ENCODE measurements at places on chromosomes 7 and 10. TPM values are rescaled to one million over a fixed set of nuclear protein-coding genes. Genes with fewer than 3 reads are reported as not detected.

LRRC17 gene
- 1.8 TPM for total RNA-seq

DNA sequence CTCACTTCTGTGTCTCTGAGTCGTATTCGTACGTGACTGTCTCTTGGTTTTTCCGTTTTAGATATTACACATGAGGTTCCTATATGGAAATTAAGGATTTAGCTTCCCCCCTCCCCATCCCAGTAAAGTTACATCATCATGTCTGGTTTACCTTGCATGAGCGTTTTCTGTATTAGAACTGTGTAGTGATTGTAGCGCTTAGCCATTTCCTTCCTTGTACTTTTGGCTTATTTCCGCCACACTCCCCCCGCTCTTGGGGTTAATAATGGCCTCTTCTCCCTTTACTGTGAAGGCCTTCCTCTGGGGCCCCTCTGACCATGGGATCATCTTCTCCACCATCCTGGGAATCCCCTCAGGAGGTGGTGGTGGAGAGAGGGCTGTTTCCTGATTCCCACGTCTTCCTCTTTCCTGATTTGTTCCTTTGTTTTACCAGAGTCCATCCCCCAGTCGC is 27.2 kb upstream of the AP5Z1 start:
- no peak for DNase-seq
- H3K4me1 ChIP-seq, result no peaks in the 10 kb centered on the region
- peaks cover 2% of the 10 kb centered on the region for H3K36me3 ChIP-seq
- no peaks in the 10 kb centered on the region for H3K27me3 ChIP-seq

DNA sequence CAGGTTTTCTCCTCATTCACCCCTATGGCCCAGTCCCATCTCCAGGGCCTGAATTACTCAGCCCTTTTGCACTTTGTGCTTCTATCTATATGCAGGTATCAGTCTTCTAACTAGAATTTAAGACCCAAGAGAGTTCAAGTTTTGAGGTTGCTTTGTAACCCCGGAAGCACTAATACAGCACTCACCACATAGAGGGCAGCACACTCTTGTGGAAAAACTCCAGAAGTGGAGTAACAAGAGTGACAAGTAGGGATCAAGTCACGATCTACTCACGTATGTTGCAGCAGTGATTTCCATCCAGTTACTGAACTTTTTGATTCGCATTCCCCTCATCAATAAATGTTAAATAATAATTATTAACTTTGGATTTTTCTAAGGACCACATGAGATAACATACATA is 151.0 kb downstream of the CHCHD3 start:
- no peak overlapping the region for H3K27ac ChIP-seq
- no peaks in the 10 kb centered on the region for H3K4me1 ChIP-seq
- no peak for DNase-seq
- no peak overlapping the region for H3K4me3 ChIP-seq
- H3K27me3 ChIP-seq, result no peaks in the 10 kb centered on the region
- no peaks in the 10 kb centered on the region for H3K36me3 ChIP-seq

DNA sequence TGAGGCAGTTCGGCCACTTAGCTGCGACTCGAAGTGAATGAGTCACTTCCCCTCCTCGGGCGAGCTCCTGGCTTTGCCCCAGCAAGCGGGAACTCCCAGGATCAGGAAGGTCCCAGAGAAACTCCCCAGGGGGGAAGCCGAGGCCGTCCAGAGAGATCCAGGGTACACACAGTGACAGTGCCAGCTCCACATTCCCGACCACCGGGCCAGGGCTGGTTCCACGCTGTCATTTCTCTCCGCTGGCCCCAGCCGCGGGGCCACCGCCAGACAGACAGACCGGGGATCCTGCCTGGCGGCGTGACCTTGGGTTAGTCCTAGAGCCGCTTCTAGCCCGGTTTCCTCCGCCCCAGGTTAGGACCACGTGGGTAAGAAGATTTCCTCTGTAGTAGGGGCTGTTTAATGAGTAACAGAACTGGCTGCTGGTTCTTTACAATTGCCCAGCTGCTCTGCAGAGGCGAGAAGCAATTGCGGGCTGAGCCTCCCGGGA is 463 bp upstream of the UPP1 start:
- H3K27me3 ChIP-seq, result no peaks in the 10 kb centered on the region
- peaks cover 9% of the 10 kb centered on the region for H3K36me3 ChIP-seq
- H3K27ac ChIP-seq, result peak overlapping the region; percentile 96

- H3K27ac ChIP-seq, result no peak overlapping the region
- H3K27me3 ChIP-seq, result no peaks in the 10 kb centered on the region
- DNase-seq, result no peak
These were observed 203.4 kb upstream of the GHITM start for GRCh38 chr10:83935911-83936310.

DNA sequence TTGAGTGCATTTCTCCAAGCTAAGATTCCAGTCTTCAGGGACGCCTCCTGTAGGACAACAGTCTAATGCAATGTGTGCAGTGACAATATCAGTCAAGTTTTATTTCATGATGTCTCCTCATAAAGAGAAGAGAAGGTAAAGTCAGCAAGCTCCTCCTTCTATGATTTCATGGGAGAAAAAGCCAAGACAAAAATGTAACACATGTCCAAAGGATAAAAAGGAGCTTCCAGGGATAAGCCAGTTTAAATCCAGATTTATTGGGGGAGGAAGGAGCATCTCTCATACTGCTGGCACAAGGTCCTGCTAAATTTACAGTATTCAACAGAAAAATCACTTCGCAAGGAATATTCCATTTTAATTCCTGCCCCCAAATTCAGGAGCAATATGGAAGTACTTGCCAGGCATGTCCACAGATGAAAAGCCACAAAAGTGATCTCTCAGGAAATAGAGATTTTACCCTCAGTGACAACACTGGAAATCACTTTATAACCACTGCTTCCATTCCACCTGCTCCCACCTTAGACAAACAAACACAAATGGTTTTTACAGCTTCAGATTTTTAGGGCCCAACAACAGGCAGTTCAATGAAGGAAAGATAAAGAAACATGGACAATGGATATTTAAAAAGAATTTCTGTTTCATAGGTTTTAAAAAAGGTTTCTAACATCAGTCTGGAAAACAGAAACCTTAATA is 677.5 kb upstream of the C7orf33 start:
- no peak for DNase-seq
- H3K36me3 ChIP-seq, result no peaks in the 10 kb centered on the region
- no peak overlapping the region for H3K4me3 ChIP-seq
